Activated CD8-positive, alpha-beta memory T cell treated with anti-CD3 and anti-CD28 coated beads, Interleukin-2, amount 50 U/mL, for 4 hours (primary cell): ENCODE measurements at places on chromosomes 7 and 10.

GRCh38 chr7:805261-805660, 27.0 kb upstream of the SUN1 start:
- DNase-seq, result no peak

GRCh38 chr10:127740596-127740995, 3.6 kb downstream of the FOXI2 start:
- DNase-seq, result no peak

DNA sequence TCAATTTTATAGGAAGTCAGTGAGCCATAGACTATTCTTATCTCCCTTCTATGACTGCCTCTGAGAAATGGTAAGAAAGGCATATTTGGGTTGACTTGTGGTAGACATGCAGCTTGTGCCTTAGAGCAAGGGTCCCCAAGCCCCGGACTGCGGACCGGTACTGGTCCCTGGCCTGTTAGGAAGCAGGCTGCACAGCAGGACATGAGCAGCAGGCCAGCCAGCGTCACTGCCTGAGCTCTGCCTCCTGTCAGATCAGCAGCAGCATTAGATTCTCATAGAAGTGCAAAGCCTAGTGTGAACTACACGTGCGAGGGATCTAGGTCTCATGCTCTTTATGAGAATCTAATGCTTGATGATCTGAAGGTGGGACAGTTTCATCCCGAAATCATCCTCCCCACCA, 180.6 kb downstream of the SND1 start:
- no peak for DNase-seq

DNA sequence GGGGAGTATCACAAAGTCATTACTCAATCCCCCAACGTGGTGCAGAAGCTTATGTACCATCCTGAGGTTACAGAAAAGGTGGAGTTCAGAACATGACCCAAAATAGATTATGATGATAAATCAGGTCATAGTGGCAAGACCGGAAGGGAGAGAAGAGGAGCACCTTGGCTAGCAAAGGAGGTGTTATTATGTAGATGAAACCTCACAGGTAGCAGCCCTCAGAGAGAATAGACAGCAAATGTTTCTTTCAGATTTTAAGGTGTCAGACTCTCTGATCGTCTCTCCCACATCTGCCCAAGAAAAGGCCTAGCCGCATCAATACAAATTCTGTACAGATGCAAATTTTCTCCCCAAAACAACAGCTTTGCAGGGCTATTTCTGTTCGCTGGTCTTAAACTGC, 88.3 kb upstream of the SEMA3D start:
- DNase-seq, result no peak

- no peak for DNase-seq
These were observed 3.1 kb upstream of the ELFN1 start for GRCh38 chr7:1666823-1667565.

GRCh38 chr10:60041489-60042133, 135.3 kb upstream of the CCDC6 start:
- DNase-seq, result no peak

- no peak for DNase-seq
These were observed 717 bp downstream of the SP4 start for GRCh38 chr7:21428659-21428941.
